ENCODE measurements at places on chromosomes 12 and 14. TPM values are rescaled to one million over a fixed set of nuclear protein-coding genes. Genes with fewer than 3 reads are reported as not detected.

- no peak for DNase-seq
These were observed 58.1 kb downstream of the FSCB start for GRCh38 chr14:44448951-44449358.

DNA sequence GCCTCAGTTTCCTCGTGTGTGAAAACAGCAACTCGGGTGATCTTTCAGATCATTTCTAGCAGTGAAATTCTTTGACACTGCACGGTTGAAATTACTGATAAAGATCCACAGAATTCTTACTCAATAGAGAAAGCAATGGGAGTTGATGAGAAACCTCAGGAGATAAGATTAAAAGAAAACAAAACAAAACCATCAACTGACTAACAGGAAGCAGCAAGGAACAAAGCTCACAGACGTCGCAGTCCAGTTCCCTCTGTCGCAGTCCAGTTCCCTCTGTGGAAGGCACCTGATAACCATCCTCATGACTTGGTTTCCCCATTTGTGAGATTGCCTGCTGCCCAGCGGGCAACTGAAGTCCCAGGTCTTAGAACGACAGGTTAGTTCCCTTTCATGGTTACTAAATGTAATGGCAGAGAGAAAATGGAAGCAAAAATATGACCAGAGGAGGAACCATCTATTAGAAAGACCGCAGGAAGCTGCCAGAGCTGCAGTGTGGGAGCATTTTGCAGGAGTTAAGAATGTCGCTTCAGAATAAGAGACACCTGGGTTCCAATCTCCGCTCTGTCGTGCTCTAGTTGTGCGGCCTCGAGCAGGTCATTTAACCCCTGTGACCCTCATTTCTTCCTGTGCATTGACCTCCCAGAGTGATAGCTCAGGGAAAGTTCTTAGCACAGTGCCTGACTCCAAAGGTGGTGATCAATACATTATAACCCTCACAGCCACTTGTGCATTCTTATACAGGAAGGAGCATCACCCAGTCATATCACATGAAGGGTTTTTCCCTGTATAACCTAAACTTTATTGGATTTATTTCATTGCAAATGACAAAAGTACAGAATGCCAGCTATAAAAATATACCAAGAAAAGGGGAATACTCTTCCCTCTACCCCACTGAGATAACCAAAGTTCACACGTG is 5.1 kb upstream of the MED13L start:
- DNase-seq, result no peak

- DNase-seq, result peak; percentile 48
These were observed at the start of gene GLIPR1 for GRCh38 chr12:75480469-75480949. TSS of gene GLIPR1 (plus strand) at chr12:75480755. CDS start at chr12:75480881, 126 bp downstream.

GRCh38 chr12:116916714-116917114 is 6.0 kb downstream of the FBXW8 start:
- DNase-seq, result no peak

The APOLD1 gene
- total RNA-seq, result 33.3 TPM

- DNase-seq, result no peak
These were observed 44.7 kb upstream of the KCNJ8 start for GRCh38 chr12:21819236-21819635.

All from dorsolateral prefrontal cortex (tissue), 122 donors.